NCI-H1105 (cell line): ENCODE measurements at places on chromosomes 1 and 21.

DNA sequence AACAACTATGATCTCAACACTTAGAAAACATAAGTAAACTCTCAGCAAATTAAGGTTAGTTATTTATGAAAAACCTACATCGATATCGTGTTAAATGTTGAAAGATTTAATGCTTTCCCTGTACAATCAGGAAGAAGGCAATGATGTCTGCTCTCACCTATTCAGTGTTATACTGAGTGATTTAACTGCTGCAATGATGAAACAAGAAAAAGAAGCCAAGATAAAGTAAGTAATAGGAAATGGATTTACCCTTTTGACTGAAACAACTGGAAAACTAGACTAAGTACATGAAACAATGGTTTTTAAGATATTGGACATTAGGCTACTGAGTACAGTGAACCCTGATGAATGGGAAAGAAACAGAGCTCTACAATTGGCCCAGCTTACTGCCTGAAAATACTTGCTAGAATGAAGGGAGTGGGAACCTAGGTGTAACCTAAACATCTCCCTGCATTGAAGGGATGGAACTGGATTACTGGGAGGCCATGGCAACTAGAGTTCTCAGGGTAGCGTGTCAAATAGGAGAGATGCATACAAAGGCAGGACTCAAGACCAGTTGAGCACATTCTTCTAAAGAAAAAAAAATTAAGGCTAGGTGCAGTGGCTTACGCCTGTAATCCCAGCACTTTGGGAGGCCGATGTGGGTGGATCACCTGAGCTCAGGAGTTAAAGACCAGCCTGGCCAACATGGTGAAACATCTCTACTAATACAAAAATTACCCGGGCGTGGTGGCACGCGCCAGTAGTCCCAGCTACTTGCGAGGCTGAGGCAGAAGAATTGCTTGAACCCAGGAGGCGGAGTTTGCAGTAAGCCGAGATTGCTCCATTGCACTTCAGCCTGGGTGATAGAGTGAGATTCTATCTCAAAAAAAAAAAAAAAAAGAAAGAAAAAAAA, 37.3 kb downstream of the SNRPE start:
- no peak for DNase-seq

DNA sequence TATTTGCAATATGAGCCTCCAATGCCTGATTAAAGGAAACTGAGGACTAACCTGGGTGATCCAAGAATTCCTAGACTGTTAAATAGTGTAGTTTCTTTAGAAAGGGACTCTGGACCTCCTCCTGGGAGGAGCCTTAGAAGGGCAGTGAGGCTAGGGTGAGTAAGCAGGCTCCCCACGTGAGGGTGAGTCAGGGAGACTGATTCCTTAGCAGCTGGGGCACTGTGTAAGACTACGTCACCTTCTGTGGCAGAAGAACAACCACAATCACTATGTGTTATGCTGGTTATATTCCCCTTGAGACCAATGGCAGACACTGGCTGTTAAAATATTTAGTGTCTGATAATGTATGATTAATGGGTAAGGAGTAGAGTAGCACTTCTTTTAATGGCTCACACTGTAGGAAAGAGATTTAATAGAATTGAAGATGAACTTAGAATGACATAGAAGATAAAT, 53.3 kb upstream of the SYT14 start:
- DNase-seq: no peak

DNA sequence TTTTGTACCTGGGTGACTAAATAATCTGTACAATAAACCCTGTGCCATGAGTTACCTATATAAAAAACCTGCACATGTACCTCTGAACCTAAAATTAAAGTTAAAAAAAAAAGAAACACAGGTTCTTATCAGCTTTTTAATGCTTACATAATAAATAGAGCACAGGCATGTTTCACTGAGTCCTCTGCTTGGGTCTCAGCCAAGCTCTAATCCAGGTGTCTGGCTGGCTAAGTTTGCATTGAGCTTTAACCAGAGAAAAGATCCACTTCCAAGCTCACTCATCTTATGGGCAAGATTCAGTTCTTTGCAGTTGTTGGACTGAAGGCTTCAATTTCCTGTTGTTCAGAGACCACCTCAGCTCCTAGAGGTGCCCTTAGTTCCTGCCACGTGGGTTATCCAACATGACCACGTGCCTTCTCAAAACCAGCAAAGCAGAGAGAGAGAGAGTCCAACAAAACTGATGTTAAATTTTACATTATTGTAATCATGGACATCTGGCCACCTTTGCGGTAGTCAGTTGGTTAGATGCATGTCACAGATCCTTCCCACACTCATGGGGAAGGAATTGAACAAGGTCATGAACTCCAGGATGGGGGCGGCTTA, 68.2 kb upstream of the TMPRSS2 start:
- DNase-seq: no peak

DNA sequence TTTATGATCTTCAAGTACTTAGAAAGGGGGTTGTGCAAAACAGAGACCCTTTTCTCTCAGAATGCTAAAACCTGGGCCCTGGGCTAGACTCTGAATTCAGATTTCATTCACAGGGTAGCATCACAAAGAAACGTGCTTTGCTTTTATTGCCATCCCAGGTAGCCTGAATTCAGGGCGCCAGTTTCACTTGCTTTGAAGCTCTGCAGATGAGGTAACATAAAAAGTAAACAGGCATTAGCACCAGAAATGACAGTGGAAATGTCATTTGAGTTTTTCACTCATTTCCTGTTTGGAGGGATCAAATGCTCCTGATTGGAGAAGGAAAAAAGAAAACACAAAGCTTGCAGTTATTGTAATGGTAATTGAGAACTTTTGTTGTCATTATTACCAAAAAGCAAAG, 2.6 kb downstream of the SYPL2 start:
- DNase-seq: no peak

DNA sequence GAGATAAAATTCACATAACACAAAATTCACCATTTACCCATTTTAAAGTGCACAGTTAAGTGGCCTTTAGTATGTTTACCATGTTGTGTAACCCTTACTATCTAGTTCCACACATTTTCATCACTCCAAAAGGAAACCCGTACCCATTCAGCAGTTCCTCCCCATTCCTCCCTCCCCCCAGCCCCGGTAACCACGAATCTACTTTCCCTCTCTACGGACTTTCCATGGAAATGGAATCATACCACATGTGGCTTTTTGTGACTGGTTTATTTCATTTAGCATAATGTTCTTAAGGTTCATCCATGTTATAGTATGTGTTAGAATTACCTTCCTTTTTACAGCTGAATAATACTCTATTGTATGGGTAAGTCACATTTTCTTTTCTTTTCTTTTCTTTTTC, 10.9 kb downstream of the DOP1B start:
- DNase-seq: no peak

- DNase-seq: no peak
Measured at GRCh38 chr21:29470397-29470796, 171.7 kb downstream of the BACH1 start.

- no peak for DNase-seq
Measured at GRCh38 chr1:204997591-204998355, 45.2 kb upstream of the CNTN2 start.

- DNase-seq: no peak
Measured at GRCh38 chr1:14118691-14119485, 418.9 kb downstream of the PRDM2 start.

DNA sequence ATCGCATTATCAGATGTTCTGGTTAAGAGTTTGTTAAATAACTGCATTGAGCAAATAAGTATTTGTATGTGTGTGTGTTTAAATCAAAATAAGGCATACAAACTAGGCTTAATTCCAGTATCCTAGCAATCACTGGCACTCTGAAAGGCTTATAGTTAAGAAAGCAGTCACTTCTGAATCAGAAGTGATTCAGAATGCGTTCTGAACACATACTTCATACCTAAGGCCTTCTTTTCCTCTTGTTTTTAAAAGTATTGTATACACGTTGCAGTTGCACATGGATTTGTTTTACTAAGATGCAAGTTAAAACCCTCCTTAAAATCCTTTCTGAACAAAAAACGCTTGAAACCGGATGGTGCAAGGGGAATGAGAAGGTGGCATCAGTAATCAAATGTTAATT, 238.4 kb upstream of the DMRTA2 start:
- DNase-seq: no peak

- DNase-seq: no peak
Measured at GRCh38 chr1:156805766-156806511, 10.7 kb downstream of the SH2D2A start.

DNA sequence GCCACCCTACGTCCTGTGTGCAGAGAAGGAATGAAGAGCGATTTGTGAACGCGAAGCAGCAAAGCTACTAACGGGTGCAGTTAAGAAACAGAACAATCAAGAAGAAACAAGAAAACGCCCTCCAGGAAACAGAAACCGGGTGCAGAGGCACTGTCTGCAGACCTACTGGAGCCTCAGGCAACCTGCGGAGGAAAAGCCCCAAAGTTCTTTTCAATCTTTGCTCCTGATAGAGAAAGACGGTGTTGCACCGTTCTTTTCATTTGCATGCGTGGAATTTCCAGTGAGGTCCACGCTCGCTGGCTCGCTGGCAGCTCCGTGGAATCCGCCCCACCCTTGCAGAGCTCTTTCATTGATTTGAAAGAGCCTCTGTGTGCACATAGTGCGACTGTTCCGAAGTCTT, 37.0 kb upstream of the PDE9A start:
- no peak for DNase-seq

GRCh38 chr1:153790313-153790965, 15.2 kb downstream of the SLC27A3 start:
- no peak for DNase-seq

DNA sequence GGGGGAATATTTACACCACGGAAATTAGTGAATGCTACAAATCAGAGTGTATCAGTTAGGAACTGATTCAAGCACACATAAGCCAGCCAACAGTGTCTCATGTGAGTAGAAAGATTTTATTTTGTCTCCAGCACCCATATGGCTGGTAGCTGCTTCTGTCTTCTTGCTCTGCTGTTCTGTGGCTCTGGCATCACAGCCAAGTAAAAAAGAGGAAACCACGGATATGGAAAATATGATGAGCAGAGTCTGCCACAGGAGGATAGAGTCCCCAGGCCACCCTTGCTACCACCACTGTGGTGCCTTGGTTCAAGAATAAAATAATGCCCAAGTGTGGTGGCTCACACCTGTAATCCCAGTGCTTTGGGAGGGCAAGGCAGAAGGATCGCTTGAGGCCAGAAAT, 53.6 kb upstream of the SPOCD1 start:
- DNase-seq: no peak

DNA sequence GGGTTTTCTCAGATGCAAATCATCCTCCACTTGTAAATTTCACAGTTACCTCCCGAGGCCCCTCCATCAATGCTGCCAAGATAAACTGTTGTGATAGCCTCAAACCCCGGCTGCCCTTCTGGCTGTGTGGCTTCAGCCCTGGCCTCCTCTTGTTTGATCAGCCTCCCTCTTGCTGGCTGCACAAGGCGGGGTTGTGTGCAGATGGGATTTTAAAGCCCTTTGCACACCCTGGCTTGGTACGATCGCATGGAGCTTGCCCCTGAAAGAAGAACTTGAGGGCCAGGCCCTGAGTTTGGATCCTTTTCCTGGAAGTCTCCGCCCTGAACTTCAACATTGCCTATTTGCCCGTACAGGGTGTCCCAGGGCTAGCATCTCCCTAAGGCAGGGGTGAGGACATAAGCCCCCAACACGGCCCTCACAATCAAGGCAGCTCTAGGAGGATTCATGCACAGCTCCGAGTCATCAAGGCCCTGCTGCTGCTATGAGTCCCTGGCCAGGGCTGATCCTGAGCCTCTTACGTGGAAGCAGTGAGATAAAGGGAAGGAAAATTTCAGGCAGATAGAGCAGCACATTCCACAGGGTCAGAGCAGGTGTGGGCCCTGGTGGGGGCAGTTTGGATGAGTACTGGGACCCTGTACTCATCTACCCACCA, 181.2 kb upstream of the VAMP3 start:
- no peak for DNase-seq

- DNase-seq: no peak
Measured at GRCh38 chr1:36476945-36477344, 5.8 kb downstream of the CSF3R start.

GRCh38 chr21:37281579-37281978, 14.4 kb upstream of the VPS26C start:
- no peak for DNase-seq

GRCh38 chr1:154253671-154254070, 18.8 kb upstream of the HAX1 start:
- DNase-seq: no peak

- no peak for DNase-seq
Measured at GRCh38 chr1:37389327-37389726, 85.1 kb upstream of the ZC3H12A start.

DNA sequence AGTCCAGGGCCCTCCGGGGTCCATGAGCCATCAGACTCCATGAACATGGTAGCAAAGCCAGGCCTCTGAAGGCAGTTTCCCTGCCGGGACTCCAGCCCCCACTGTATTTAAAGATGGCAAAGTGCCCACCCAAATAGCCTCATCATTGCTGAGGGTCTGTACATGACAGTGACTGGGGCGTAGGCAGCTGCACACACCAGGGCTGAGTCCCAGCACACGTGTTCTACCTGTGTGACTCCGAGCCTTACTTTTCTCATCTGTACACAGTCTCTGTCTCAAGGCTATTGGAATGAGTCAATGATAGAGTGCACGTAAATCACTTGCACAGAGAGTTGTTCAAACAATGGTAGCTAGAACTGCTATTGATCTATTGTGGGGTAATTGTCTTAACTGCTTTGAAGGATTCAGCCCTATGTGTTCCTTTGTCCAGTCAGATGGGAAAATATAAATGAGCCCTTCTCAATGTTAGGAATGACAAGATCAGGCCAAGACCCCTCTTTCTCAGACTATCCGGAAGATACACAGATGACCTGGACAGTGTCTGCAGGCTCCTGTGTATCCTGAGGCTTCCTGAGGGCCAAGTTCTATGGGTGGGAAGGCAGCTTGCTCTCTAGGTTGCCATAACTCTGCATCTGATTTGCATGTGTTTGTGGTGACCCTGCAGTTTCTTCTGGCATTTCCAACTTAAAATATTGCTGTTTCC, 48.9 kb downstream of the RASSF5 start:
- DNase-seq: no peak

DNA sequence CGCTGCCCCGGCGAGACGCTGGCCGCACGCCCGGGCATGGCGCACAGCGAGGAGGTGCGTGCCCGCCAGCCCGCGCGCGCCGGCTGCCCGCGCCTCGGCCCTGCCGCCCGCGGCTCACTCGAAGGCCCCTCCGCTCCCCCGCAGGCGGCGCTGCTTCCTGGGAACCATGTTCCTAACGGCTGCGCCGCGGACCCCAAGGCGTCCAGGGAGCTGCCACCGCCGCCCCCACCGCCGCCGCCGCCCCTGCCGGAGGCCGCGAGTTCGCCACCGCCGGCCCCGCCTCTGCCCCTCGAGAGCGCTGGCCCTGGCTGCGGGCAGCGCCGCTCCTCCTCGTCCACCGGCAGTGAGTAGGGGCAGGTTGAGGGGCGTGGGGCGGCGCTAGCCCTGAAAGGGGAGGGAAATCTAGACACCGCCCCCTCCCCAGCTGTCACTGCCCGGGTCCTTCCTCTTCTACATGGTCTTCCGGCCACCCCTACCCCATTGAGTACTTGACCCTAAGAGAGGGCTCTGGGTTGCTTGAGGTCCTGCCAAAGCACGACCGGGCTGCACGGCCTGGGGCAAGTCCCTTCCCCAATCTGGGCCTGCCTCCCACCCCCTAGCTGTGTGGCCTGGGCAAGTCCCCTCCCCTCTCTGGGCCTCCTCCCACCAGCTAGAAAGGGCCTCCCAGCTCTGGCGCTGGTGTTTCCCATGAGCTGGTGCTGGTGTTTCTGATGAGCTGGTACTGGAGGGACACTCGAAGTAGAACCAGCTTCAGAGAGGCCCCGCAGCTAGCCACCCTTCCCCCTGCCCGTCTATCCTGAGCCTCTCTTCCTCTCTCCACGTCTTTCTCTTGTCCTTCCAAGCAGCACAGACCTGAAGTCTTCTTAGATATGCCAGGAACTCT, 17.0 kb downstream of the TNFRSF25 start:
- DNase-seq: peak; percentile 59
